Activated effector memory CD4-positive, alpha-beta T cell treated with anti-CD3 and anti-CD28 coated beads, Interleukin-2, amount 50 U/mL, for 16 hours (primary cell): ENCODE measurements at places on chromosomes 11 and 22.
A peak's percentile ranks its signal among the peaks of the same experiment; 100 is the strongest.

- DNase-seq, result peak; percentile 90
Measured at GRCh38 chr11:6618117-6619003, 862 bp downstream of the TPP1 start.

- no peak for DNase-seq
Measured at GRCh38 chr11:15248749-15249148, 134.0 kb downstream of the INSC start.

DNA sequence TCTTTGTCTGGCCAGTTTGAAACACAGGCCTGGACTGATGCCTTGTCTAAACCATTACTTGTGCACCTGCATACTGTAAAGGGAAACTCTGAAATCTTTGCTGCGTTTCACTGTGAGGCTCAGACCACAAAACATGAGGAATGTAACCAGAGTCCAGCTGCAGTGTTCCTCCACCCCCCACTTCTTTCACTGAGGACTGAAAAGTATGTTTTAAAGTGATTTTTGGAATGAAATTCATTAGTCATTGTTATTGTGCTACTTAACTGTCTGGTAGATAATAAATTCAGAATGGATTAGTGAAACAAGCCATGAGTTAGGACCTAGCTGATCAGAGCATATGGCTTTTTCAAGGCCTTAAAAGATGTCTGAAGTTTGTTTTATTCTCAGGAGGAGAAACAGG, 181.2 kb downstream of the WNT11 start:
- DNase-seq, result no peak

GRCh38 chr11:13942971-13943381, 19.5 kb upstream of the SPON1 start:
- DNase-seq, result no peak

- DNase-seq, result no peak
Measured at GRCh38 chr11:102289592-102289991, 27.7 kb upstream of the BIRC3 start.

DNA sequence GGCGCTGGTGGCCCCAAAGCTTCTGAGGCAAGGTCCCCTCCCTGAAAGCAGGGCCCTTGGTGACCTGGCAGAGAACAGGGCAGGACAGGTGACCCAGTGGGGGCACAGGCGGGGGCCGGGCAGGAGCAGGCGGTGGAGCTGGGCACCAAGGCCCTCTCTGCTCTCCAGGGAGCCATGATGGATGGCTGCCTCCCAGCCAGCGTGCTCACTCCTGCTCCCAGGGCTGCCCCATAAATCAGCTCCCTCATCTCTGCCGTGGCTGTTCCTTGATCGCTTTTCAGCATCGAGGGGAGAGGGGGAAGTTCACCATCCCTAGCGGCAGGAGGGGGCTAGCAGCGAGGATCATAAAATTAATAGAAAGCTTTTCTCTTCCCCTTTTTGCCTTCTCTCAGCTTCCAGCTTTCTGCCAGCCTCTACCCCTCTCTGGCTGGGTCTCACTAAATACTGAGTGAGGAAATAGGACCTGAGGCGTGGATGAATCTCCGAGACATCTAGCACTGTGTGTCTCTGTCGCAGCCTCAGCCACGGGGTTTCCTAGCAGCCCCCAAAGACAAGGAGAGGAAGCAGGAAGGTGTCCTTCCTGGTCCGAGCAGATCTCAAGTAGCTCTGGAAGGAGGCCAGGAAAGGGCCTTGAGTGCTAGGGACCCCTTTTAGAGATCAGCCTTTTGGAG, 22.2 kb upstream of the ELFN2 start:
- DNase-seq, result no peak

GRCh38 chr11:2275334-2276279, 5.2 kb upstream of the ASCL2 start:
- no peak for DNase-seq

- DNase-seq, result no peak
Measured at GRCh38 chr11:5738431-5738830, 2.2 kb downstream of the OR56B1 start.

- DNase-seq, result no peak
Measured at GRCh38 chr22:33917744-33918406, 2.4 kb downstream of the LARGE1 start.

DNA sequence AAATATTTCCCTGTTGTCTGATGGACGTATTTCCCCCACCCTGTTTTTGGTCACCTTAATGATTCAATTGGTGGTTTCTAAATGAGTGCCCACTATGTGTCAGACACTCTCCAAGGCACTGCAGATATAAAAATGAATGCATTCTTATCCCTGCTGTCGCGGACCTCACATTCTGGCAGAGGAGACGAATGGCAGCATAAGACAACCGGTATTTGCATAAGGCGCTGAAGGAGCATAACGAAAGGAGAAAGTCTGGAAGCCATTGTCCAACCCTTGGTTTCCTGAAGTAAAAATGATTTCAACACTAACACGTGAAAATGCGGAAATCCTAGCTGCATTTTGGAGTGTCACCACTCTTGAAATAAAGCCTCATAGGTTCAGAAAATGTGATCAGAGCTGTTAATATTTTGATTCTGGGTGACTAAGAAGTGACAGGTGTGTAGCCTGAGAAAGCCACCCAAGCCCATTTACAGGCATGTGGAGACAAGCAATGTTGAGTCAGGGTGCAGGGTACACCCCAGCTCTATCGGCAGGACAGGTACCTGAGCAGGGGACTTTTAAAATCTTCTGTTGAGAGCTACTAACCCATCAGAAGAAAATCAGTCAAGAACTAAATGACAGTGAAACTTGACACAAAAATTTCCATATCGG, 10.1 kb upstream of the GAB2 start:
- DNase-seq, result no peak

DNA sequence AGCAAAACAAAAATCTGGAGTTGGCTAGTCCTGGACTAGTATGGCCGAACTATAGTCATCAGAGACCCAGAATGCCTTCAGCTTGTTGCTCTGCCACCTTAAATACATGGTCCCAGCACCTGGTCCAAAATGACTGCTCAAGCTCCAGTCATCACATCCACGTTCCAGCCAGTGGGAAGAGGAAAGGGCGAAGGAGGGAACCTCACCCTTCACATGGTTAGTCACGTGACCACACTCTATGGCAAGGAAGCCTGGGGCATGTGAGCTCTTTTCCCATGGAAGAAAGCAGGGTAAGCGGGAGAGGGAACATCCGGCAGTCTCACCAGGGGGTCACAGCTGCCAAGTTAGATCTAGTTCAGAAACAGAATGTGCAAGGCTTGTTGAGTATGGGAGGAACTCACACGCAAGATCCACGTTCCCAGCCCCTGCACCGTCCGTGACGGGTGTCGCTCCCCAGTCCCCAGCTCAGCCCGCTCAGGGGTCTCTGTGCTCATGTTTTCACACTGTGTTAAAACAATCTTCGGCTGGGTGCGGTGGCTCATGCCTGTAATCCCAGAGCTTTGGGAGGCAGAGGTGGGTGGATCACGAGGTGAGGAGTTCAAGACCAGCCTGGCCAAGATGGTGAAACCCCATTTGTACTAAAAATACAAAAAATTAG, 1.9 kb upstream of the ANO9 start:
- no peak for DNase-seq
